Hepatic stellate cell (primary cell): ENCODE measurements at places on chromosomes 4 and X.

DNA sequence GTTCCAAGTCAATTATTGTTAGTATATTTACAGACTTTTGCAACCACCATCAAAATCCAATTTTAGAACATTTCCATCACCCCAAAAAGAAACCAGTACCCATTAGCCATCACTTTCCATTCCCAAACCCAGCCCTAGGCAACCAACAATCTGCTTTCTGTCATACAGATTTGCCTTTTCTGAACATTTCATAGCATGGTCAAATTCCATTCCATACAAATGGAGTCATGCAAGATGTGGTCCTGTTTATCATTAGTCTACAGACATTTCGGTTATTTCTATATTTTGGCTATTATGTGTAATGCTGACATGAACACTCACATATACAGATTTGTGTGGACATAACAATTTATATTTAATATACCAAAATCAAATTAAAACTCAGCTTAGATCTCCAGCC is 508.7 kb downstream of the ZNF674 start:
- DNase-seq = no peak

GRCh38 chrX:54248309-54248708 is 65.3 kb upstream of the FAM120C start:
- peak; percentile 6 for DNase-seq

GRCh38 chrX:9195199-9195880 is 161.4 kb upstream of the FAM9B start:
- DNase-seq = no peak

GRCh38 chrX:123185721-123186120 is 1.6 kb downstream of the GRIA3 start:
- DNase-seq = no peak

- DNase-seq = no peak
Measured at GRCh38 chr4:147786031-147786430, 54.1 kb downstream of the ARHGAP10 start.

- no peak for DNase-seq
Measured at GRCh38 chrX:444305-444704, 57.6 kb upstream of the PPP2R3B start.

GRCh38 chr4:145619639-145619996 is 433 bp downstream of the MMAA start:
- peak; percentile 22 for DNase-seq

DNA sequence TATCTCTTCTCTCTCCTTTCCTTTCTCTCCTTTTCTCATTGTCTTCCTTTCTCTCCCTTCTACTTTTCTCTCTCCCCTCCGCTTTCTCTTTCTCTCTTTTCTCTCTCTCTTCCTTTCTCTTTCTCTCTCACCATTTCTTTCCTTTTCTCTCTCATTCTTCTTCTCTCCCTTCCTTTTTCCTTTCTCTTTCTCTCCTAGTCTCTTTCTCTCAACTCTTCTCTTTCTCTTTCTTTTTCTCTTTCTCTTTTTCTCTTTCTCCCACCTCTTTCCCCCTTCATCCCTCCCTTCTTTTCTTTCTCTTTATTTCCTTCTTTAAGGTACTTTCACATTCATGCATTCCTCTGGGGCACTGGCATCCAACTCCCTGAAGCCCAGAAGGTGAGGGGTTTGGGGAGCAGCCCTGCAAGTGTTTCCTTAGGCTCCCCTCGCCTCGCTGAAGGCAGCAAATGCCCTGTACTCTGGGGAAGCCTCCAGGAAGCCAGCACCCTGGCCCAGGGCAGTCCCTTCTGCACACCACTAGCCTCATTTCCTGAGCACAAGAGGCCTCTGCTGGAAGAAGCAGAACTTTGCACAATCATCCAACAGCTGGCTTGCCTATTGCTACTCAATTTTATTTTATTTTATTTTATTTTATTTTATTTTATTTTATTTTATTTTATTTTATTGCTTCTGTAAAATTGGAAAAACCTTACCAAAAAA is 124.2 kb downstream of the NFKB1 start:
- DNase-seq = peak; percentile 17
